CD4-positive, alpha-beta T cell treated with Interleukin-1 beta for 1 hour (primary cell): ENCODE measurements at places on chromosomes 13 and 19.

GRCh38 chr13:98173431-98174152, 3.5 kb downstream of the RNF113B start:
- DNase-seq = no peak

DNA sequence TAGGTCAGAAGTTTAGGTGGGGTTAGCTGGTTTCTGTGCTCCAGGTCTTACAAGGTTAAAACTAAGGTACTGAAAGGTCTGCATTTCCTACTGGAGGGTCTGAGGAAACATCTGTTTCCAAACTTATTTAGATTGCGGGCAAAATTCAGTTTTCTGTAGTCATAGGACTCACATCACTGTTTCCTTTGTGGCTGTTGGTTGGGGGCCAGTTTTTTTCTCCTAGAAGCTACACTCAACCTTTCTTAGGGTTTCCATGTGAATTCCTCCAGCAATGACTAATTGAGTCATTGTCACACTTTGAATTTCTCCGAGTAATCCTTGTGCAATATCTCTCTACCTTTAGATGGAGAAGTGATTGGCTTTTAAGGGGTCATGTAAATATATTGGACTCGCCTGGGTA, 773.4 kb upstream of the SLITRK1 start:
- DNase-seq = no peak

DNA sequence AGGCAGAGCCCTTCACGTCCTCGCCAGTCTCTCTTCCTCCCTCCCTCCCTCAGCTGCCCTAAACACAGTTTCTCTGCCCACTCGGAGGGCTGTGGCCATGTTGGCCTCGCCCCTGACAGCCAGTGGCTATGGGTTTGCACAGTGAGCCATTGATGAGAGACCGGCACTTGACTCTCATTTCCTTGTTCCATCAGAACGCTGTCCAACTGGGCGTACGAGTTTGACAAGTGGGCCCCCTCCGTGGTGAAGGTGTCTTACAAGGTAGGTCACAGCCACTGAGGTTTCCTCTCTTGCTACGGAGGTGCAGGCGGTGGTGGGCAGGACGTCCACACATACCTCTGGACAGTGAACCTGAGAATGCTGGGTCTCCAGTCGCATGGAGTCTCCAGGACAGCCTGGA, 57.9 kb downstream of the SMARCA4 start:
- DNase-seq = no peak

- DNase-seq = no peak
Observed at GRCh38 chr13:51550151-51550550, 34.1 kb upstream of the WDFY2 start.

DNA sequence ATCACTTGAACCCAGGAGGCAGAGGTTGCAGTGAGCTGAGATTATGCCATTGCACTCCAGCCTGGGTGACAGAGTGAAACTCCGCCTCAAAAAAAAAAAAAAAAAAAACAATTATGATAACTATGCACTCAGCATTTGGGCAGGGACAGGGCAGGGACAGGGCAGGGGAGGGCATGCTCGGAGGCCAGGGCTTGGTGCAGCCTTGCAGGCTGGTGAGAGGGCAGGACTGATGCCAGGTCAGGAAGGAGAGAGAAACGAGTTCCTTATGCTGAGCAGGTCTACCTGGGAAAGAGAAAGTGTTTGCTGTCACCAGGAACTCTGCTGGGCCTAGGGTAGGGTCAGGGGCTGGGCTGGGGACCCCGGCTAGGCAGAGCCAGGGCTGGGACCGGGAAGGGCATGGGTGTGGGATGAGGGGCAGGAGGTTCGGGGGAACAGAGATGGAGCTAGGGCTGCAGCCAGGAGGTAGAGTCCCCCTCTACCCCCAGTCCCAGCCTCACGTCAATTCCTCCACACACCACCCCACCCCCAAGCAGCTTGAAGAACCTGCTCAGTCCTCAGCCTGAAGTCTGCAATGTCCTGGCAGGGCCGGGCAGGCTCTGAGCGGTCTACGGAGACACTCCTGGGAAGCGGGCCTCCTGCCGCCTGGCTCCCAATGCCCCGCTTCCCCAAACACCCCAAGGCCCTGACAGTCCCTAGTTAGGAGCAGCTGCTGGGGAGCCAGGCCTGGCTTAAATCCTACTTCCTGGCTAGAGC, 2.8 kb downstream of the FXYD3 start:
- DNase-seq = no peak

DNA sequence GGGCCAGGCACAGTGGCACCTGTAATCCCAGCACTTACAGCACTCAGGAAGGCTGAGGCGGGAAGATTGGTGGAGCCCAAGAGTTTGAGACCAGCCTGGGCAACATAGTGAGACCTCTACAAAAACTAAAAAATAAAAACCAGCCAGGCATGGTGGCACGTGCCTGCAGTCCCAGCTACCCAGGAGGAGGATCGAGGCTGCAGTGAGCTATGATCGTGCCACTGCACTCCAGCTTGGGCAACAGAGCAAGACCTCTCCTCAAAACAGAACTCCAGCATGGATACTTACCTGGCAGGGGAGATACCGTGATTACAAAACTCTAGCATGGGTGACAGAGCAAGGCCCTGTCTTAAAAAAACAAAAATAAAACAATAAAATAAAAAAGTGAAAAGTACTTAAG, 95.3 kb downstream of the GJA3 start:
- DNase-seq = no peak
